ENCODE measurements at places on chromosomes 5 and 9.
A peak's percentile ranks its signal among the peaks of the same experiment; 100 is the strongest.

GRCh38 chr5:38467353-38468040 lies 88.9 kb downstream of the LIFR start:
- DNase-seq: no peak

- DNase-seq: no peak
Observed at GRCh38 chr5:128315671-128316070, 222.4 kb downstream of the FBN2 start.

GRCh38 chr9:4382722-4383317 lies 83.0 kb upstream of the GLIS3 start:
- no peak for DNase-seq

GRCh38 chr9:79883073-79883645 lies 311.4 kb downstream of the TLE4 start:
- DNase-seq: peak; percentile 27

GRCh38 chr5:27328480-27328879 lies 290.1 kb upstream of the CDH9 start:
- DNase-seq: no peak

All from stimulated activated CD4-positive, alpha-beta T cell treated with anti-CD3 and anti-CD28 coated beads, Interleukin-2, amount 100 ng/mL, for 24 hours (primary cell).